DMS53 (cell line): ENCODE measurements at places on chromosomes 16 and 17.

DNA sequence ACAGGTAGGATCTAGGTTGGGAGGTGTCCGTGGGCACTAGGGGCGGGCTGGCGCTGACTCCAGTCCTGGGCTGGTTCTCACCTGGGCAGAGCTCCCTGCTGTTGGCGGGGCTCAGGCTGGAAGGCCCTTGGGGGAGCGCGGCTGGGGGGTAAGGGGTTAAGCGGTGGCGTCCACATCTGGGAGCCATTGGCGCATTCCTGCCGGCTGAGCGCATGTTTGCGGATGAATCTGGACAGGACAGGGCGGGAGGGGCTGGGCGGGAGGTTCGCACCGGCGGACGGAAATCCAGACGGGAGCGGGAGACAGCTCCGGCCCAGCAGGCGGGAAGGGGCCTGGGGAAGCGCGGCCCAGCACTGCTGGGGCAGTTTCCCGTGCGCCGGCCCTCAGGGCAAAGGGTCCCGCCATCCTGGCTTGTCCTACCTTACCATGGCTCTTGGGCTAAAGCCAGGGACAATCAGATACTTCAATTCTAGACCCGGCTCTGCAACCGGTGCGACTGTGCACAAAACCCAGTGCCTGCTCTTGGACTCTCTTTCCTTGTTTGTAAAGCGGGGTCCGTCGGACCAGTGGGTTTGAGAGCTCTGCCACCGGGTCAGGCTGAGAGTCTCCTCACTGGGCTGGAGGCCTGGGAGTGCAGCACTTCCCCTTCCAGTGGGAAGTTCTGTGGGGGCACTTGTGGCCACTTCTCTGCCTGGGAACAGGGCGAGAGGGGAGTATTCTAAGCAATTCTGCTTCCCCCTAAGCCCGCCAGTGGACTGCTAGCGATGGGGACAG, 7.8 kb downstream of the RARA start:
- DNase-seq: peak; percentile 79

DNA sequence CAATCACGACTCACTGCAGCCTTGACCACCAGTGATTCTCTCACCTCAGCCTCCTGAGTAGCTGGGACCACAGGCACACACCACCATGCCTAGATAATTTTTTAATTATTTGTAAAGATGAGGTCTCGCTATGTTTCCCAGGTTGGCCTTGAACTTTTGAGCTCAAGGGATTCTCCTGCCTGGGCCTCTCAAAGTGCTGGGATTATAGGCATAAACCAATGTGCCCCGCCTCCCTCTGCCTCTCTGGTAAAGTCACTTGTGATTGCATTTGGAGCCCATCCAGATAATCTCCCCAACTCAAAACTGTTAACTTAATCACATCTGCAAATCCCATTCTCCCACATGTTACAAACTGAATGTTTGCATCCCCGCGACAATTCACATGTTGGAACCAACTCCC, 11.8 kb upstream of the PECAM1 start:
- DNase-seq: no peak

DNA sequence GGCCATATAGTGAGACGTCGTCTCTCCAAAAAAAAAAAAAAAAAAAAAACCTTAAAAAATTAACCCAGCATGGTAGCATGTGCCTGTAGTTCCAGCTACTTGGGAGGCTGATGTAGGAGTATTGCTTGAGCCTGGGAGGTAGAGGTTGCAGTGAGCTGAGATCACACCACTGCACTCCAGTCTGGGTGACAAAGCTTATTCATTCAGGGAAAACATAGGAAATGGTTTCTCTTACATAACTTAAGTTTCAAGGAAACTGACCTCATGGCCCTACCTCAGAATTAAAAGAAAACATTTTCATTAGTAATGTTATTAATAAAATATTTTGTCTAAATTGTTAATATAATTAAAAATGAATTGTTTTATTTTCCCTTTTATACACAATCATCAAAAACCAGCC, 31.4 kb downstream of the COG1 start:
- DNase-seq: no peak

- DNase-seq: peak; percentile 68
Measured at GRCh38 chr17:75827308-75828075, 16.7 kb downstream of the UNC13D start.

DNA sequence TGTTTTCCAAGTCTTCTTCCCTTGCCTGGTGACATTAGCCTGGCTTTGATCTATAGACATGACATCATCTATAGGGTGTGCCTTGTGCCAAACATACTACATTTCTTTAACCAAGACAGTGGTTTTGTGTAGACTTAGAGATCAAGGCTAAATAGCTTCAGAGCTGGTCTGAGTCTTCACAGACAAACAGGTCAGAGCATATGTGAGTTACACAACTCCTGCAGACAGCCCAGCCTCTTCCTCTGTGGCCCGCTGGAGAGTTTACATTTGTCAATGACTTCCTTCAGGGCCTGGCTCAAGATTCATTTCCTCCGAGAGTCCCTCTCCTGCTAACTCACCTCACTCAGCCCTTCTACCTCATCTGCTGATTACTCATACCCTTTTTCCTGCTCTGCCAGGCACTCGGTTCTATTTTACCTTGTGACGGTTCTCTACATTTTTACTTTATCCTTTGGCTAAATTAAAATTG, 73.1 kb upstream of the TANC2 start:
- peak; percentile 71 for DNase-seq

- DNase-seq: peak; percentile 83
Measured at GRCh38 chr17:2054512-2055291, at the start of gene HIC1. Gene HIC1, plus strand, starts transcription at chr17:2055103. Its CDS starts 1,588 bp downstream, at chr17:2056691.

- DNase-seq: no peak
Measured at GRCh38 chr17:61000911-61001310, 323.3 kb downstream of the BCAS3 start.

DNA sequence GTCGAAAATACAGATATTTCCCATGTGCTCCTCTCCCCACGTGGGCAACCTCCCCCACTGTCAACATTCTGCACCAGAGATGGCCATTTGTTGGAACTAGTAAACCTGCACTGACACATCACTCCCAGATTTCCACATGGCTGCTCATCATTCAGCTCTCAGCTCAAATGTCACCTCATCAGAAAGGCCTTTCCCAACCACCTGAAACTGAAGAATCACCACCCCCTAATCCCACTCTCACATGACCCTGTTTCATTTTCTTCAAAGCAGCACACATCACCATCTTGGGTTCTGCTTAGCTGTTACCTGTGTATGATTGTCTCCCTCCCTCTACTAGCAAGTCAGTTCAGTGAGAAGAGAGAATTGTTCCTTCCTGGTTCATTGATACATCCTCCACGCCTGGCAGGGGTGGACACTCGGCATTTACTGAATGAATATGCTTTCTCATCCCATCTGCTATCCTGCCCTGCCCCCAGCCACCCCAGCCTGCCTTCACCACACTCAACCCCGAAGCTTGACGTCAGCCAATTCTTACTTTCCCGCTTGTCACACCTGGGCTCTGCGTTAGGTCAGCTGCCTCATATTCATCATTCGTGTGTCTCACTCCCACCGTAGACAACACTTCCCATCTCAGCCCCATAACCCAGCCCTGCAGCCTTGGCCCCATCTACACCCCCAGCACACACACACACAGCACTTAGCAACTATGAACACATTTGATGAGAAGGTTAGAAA, 1.5 kb downstream of the C17orf114 start:
- DNase-seq: peak; percentile 90

GRCh38 chr17:2770129-2770528, 20.7 kb upstream of the CCDC92B start:
- DNase-seq: peak; percentile 18

DNA sequence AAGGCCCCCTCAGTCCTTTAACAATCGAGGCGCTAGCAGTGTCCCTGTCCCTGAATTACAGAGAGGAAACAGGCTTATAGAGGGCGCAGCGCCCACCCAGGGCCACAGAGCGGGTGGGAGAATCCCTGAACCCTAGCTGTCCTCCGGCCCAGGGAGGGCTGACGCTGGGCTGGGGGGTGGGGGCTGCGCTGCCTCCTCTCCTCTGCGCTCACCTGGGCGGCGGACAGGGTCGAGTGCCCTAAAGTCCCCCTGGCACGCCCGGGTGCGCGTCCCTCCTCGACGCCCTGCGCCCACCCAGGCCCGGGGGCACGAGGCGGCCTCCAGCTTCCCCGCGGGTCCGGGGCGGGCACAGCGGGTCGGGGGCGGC, 200.4 kb upstream of the N4BP1 start:
- no peak for DNase-seq

- no peak for DNase-seq
Measured at GRCh38 chr17:29326023-29326813, 32.3 kb upstream of the NUFIP2 start.

- DNase-seq: no peak
Measured at GRCh38 chr16:13402601-13403000, 501.2 kb downstream of the SHISA9 start.

DNA sequence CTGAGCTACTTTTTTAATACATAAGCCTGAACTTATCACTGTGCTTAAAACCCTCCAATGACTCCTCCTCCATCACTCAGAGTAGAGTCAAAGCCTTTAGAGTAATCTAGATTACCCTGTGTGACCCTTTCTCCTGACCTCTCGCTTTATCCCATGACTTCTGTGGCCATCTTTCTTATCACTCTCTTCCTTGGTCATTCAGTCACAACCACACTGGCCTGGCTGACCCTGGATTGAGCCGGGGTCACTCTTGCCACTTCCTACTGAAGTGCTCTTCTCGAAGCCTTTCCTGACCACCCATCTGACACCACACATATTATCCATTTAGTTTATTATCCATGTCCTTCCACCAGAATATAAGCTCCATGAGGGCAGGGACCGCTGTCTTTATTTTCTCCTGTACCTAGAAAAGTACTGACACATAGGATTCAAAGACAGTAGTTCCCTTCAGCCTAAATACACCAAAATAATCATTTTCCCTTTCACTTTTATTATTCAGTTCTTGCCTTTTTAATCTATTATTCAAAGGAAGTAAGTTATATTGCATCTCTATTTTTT, 28.0 kb upstream of the ABCA9 start:
- no peak for DNase-seq

GRCh38 chr16:14013571-14014283, 57.4 kb upstream of the MRTFB start:
- DNase-seq: peak; percentile 94

DNA sequence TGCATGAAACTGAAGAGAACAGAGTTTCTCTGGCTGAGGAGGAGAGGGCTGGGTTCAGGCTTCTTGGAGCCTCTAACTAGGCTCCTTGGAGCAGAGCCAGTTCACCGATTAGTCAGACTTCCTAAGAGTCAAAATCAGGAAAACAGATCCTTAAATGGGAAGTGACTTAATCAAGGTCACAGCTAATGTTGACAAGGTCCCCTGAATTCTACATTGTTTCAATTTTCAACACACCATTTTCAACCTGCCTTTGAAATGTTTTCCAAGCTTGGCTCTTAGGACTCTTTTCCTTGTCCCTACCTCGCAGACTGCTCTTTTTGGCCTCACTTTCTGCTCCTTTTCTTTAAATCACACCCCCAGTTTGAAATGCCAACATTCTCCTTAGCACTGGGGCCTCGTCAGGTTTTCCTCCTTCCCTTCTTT, 16.3 kb downstream of the MYL4 start:
- DNase-seq: no peak

DNA sequence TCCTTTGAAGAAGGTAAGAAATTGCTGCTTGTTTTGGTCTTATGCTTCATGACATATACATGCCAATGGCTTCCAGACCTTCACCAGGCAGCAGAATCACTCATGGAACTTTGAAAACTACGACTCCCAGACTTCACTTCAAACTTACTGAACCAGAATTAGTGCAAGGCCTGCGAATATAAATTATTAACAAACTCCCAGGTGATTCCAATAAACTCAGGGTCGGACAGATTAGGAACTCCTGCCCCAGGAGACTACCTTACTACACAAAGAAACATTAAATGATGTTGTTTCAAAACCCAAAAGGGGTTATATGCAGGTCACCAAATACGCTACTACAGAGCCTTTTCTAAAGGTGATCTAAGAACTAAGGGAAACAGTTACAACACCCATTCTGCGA, 20.4 kb downstream of the PSME3IP1 start:
- DNase-seq: no peak
